ENCODE measurements at places on chromosomes 3 and 15.

DNA sequence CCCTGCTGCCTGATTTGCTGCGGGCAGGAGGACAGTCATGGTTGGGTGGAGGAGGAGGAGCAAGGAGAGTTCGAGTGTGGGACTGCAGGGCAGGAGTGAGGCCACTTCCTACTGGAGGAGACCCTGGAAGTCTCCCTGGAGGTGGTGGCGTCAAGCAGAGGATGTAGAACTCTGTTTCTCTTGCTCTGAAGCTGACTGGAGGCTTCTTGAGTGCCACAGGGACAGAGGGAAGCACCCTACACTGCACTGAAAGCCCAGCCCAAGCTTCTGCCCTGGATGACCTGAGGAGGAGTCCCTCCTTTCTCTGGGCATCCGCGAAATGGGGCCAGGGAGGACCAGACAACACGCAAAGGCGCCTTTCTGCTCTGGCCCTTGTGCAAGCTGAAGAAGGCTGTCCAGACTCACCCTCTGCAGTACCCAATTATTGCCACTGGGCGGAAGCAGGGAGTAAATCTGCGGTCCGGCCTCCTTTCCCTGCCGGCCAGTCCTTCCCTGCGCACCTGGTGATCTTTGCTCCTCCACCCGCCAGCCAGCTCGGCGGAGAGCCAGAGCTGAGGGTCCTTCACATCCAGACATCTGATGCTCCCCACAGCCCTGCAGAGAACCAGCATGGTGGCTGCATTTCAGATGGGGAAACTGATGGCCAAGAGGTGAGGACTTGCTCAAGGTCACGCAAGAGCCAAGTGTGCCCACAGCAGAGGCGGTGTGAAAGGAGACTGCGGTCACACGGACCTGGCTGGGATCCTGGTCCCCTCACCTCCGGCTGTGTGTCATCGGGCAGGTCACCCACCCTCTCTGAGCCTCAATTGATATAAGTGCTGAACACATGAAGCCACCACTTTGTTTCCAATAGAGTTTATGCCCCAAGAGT, 207.1 kb downstream of the TBC1D2B start:
- no peak for DNase-seq

DNA sequence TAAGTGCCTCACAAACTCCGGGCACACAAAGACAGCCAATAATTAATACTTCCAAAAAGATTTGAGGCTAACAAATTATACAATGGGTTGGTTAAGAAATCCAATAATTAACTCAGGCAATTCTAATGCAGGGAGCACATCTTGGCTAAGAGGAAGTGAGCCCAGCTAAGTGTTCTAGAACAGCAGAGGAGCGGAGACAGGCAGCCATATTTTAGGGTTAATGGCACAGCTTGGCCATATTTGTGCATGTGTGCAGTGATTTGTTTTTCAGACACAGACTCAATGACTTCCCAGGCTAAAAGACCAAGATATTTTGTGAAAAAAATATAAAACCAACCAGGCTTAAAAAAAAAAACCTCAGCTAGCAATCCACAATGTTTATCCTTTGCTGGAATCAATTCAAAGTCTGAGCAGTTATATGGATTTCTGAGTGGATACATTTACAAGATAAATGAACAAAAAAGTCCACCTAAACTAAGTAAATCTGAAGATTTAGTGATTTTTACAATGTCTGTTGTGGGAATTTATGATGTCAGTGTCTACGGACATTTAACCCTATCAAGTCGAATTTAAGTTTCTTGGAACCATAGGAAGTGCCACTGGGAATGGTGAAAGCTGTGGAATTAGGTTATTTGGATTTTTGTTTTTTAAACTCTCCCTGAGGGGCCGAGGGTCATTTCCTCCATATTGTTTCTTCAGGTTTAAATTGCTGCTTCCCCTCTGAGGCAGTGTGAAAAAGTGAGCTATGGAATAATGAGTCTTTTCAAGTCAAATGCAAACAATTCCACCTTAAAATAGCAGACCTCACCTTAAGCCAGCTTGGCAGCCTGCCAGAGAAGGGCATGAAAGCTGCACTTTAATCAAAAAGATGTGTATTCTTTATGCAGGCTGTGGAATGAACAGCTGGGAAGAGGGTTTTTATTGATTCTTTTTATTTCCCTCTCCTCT, 413.7 kb upstream of the TBL1XR1 start:
- DNase-seq: no peak

- no peak for DNase-seq
These were observed 107.7 kb downstream of the CHCHD4 start for GRCh38 chr3:14016900-14017475.

DNA sequence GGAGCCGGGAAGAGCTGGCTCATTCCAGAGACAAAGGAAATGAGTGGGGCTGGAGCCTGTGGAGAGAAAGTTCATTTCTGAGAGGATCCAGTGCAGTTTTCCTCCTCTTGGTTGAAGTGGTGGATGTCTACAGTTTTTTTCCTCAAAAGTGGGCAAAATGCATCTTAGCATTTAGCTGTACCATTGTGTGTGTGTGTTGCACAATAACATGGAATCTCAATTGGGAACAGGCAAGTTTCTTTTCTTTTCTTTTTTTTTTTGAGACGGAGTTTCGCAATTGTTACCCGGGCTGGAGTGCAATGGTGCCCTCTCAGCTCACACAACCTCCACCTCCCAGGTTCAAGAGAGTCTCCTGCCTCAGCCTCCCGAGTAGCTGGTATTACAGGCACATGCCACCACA, 101.5 kb upstream of the UBE2E1 start:
- DNase-seq: no peak

- no peak for DNase-seq
These were observed 22.3 kb downstream of the PPP4R2 start for GRCh38 chr3:73018790-73019441.

- DNase-seq: no peak
These were observed 83.5 kb upstream of the VGLL4 start for GRCh38 chr3:11727207-11727606.

DNA sequence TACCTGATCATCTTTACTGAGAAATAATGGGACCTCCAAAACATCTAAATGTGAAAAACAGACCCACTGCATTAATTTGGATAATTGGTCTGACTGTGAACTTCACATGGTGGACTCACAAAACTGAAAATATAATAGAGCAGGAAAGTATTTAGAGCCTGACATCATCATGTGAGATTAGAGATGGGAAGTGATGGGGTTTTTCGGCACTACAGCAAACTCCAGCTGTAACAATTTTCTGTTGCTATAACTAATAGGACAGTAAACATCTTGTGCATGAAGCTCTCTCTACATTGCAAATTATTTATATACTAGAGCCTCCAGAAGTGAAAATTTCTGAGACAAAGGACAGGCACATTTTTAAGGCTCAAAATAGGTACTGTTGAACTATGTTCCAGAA, 32.2 kb downstream of the VEPH1 start:
- DNase-seq: no peak

GRCh38 chr3:85589145-85589544, 630.4 kb downstream of the CADM2 start:
- DNase-seq: no peak

DNA sequence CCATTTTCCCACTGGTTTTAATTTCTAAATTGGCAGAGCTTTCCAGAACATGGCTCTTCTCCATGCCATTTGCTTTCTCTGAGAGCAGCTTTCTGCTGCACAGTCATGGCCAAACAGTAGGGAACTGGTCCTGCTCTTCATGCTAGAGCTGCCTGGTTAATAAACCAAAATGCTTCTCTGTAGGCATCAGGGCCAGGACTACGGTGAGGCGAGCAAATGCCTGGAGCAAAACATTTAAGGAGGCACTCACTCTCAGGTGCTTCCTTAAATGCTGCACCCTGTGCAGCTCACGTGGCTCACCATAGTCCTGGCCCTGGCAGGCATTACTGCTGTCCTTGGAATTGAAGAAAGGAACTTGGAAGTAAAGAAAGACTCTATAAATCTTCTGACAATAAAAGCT, 48.5 kb upstream of the PPP2R3A start:
- DNase-seq: no peak

- DNase-seq: no peak
These were observed 38.8 kb downstream of the PRKCD start for GRCh38 chr3:53199834-53200233.

DNA sequence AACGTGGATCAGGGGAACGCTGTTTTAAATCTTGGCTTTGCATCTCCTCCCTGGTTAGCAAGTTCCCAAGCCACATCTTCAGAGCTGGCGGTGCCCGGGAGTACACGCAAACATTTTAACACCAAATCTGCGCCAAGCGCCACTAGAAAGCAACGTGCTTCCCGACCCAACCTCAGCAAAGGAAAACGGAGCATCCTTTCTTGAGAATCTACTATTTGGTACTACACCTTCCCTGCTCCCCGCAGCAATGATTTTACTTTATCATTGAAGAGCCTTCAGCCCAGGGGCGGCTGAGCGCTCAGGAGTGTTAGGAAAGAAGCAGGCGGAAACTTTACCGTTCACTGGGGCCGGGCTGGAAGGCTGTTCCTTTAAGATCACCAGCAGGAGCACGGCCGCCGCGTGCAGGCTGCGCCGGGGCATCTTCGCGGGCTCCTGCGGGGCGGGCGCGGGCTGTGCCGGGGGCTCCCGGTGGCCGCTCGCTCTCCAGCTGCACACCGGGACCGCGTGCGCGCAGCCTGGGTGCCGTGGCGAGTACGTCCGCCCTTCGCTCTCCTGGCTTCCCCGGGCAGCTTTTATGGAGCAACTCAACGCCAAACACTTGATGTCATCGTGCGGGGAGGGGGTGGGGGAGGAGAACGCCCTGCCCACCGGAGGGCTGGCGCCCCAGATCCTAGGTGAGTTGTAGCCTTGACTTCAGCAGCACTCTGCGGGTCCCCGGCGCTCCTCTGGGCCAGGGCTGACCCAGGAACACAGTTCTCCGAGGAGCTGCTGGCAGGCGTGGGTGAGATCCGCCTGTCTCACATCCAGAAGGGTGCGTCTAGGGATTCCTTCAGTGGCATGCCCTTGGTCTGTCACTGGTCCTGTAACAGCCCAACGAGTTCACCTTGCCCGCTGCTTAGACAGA, at the start of gene CA12:
CA12 (minus strand) TSS at position 546 of the 904 bp plus-strand sequence; CDS start at position 420, 126 bp downstream.
- DNase-seq: no peak

- no peak for DNase-seq
These were observed 38.6 kb downstream of the HACD2 start for GRCh38 chr3:123546133-123546755.

DNA sequence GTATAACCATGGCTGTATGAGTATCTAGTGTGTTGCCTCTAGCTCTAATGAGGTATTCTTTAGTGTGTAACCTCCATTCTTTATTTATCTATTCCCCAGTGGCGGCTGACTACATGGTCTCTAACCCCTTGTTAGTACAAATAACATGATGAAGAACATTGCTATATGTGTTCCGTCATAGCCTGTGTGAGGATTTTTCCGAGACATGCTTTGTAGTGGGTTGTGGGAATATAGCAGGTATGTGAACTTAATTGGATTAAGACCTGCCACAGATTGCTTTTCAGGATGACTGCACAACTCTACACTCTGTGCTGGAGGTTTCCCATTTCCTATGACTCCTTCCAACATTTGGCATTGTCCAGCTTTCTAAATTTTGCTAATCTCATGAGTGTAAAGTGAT, 563.4 kb downstream of the ROBO1 start:
- DNase-seq: no peak

DNA sequence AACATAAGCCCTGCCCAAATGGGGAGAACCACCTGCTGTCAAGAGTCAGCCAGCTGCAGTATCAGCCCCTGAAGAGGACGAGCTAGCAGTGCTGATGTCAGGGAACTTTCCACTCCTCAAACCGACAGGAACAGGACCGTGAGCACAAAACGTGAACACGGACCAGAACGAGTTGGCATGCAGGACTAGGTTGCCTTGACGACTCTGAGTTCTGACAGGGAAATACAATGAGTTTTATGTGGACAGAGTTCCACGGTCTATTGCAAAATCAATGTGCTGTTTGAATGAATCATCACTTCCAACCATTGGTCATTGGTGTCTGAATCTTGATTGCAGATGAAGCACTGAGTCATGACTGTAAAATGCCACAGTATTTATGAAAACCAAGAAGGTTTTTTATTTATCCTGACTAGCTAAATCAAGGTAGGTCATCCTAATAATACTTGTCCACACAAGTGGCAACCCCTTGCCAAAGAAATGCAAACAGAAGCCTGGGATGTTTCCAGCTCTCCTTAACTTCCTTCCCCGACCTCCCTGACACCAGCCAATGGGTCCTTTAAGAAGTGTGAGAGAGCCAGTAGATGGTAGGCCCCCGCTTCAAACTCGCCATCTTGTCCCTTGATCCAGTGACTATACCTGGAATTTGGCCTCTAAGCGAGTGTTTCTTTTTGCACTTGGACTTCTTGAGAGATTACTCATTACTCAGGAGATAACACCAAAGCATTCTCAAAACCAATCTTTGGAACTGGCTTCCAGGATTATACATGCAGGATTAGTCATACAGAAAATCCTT, 119.6 kb downstream of the ASB7 start:
- DNase-seq: no peak

GRCh38 chr15:89330881-89331595, 3.6 kb downstream of the POLG start:
- no peak for DNase-seq

DNA sequence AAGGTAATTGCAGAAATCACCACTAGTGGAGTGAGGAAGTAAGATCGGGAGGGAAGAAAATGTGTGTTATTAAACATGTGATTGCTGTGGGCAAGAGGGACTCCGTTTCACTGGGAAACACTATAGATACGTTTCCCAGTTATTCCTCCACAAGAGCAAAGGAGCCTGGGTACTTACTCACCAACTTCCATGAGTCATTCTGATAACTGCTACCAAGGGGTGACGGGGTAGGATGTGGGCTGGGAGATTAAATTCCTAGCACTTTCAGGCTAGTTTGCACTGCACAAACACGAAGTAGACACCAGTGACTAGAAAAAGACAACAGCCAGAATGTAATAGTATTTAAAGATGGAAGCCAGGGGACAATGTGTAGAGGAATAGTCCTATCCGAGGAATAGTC, 812.9 kb upstream of the CFAP20DC start:
- no peak for DNase-seq

GRCh38 chr15:28022181-28022580, 76.9 kb downstream of the OCA2 start:
- DNase-seq: no peak

DNA sequence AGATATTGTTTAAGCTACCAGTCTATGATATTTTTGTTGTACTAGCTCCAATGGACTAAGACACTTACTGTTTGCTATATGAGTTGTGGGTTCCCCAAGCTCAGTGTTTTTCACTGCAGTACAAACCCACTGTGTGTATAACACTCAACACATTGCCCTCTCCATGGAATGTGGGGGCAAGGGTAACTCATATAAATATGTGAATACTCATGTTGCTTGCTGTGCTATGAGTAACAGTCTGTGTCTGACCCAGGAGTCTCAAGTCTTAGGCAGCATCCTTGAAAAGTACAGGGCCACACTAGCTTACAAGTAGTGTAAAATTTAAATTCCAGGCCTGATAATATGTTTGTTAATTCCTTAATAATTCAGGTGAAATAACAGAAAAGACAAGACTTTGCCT, 22.5 kb upstream of the CNTN3 start:
- DNase-seq: no peak

GRCh38 chr3:169746924-169747323, 17.9 kb downstream of the TERC start:
- no peak for DNase-seq

DNA sequence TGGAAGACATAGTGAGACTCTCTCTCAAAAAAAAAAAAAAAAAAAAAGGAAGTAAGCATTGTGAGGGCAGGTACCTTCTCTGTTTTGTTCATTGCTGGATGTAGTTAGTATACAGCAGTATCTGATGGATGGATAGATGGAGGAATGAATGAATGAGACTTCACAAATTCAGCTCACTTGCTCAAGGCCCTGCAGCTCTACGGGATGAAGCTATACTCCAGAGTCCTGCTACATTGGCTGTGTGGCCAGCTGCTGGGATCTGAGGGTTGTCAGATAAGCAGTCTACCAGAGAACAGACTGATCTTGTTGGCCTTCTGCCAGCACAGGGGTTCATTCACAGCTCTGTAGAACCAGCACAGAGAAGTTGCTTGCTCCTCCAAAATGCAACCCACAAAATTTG, 35.0 kb downstream of the MLH1 start:
- no peak for DNase-seq
